Temporal lobe (tissue), 4 donors: ENCODE measurements at places on chromosomes 7 and 10. TPM values are rescaled to one million over a fixed set of nuclear protein-coding genes. Genes with fewer than 3 reads are reported as not detected.

The EVX1 gene
- not detected for total RNA-seq

The OR9A2 gene
- total RNA-seq: 0.49 TPM

The TAC1 gene
- total RNA-seq: 8.4 TPM

The NAPEPLD gene
- 17.2 TPM for total RNA-seq

The TRPV5 gene
- total RNA-seq: not detected
